ENCODE measurements at places on chromosomes 6 and 20.

- no peak for DNase-seq
These were observed 135.1 kb upstream of the CST7 start for GRCh38 chr20:24813936-24814335.

- no peak for DNase-seq
These were observed 34.7 kb downstream of the TAF4 start for GRCh38 chr20:62030834-62031434.

DNA sequence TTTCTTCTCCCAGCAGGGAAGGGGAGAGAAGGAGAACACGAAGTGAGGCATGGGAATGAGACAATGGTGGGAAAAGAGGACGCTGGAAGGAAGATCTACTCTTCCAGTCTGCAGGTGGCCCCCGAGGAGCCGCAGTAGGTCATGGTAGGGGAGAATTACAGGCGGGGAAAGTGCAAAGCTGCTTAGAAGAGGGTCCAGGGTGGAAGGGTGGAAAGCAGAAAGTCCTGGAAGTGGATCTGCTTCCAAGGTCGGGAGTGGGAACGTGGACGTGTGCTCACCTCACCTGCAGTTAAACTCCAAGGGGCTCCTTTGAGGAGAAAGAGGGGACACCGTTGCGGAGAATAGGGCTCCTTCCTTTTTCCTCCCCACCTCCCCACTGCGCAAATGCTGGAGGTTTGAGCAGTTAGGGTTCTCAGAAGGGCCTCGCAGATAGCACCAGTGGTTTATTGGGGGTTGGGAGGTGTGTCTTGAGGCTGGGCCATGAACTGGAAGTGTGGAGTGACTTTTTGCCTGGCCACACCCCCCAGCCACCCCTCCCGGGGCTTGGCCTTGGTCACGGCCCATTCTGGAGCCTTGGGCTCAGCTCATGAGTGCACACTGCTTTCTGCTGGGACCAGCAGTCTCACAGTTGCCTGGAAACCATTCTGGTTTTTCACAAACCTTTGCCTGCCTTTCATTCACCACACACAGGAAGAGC, 100.4 kb upstream of the MLN start:
- no peak for DNase-seq

DNA sequence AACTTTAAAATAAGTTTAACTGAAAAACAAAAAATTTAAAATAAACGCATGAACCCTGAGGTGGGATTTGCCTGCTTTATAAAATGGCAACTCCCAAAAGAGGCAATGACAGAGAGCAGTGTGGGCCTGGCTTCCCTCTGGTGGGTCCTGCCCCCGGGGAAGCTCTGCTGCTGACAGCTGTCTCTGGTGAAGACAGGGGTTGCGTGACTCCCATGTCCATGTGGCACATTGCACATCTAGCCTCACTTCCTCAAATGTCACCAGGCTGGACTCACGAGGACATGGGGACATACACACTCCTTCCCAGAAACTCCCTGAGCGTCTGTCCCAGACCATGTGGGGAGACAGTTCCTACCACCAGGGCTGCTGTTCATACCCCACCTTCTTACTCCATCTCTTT, 66.2 kb downstream of the ABHD12 start:
- no peak for DNase-seq

DNA sequence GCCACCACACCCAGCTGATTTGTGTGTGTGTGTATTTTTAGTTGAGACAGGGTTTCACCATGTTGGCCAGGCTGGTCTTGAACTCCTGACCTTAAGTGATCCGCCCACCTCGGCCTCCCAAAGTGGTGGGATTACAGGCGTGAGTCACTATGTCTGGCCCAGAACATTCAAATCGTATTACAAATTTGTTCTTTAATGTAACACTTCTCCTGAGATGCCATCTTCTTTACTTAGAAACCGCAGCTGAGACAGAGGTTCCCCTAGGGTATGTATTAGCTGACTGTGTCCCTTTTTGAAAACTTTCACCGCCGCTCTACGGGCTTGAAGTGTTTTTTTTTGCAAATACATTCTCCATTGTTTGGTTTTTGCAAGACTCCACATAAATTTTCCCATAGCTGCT, 62.6 kb downstream of the TOX2 start:
- no peak for DNase-seq

GRCh38 chr20:44805979-44806620, 4.2 kb downstream of the RIMS4 start:
- DNase-seq = no peak

DNA sequence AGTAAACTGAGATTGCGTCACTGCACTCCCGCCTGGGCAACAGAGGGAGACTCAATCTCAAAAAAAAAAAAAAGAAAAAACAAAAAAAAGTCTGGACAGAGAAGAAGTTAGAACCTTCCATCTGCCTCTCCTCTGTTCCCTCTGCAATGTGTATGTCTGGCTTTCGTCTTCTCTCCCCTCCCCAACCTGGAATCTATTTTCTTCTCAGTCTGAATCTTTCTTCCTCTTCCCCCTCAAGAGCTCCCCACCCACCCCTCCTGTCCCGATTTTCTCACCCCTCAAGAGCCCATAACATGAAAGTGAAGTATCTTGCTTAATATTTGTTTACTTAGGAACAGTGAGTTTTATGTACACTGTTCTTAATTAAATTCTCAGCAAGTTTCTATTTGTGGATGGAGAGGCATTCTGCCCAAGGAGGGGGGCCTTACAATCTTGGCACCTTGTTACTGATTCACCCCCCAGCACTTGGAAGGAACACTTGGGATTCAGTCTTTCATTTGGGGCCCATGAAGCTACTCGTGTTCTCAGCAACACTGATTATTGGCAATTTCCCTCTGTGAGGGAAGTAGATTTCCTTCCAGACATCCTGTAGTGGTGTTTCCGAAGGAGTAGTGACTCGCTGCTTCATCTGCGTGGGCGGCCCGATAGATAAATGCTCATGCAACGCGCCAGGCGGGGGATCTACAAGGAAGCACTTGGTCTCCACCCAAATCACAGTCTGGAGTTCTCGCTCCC, 69.3 kb upstream of the SRSF6 start:
- no peak for DNase-seq

- DNase-seq = no peak
These were observed 20.6 kb downstream of the MMP24OS start for GRCh38 chr20:35257175-35257909.

- DNase-seq = no peak
These were observed 93.2 kb downstream of the FOXA2 start for GRCh38 chr20:22491194-22491505.

DNA sequence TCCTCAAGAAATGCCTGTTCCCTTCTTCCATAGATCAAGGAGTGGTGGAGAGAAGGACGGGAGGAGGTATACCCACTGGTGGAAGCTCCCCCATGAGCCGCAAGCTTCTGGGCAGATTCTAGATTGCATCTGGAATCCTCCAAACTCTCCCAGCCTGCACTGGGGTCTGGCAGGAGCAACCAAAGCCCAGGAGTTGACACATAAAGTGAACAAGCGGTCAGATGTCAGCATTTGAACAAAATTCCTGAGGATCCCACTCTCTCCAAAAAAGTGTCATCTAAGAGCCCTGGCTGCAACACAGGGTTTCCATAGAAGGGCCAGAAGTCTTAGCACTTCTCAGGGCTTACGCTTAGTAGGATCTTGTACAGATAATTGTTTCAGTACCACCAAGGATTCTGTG, 88.2 kb downstream of the KCNB1 start:
- no peak for DNase-seq

DNA sequence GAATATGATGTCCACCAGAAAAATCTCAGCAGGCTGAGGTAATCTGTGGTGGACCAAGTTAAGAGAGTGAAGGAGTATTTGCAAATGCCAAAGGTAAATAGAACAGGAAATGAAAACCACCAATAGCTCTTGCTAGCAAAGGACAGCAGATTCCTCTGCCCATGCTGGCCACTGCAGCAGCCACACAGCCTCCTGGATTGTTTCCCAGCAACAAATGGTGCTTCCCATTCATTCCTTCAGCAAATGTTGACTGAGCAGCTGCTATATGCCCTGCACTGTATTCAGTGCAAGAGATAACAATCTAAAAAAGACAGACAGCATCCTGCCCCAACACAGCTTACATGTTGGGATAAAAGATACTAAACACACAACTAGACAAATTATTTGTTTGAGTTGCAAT, 11.0 kb downstream of the ROS1 start:
- DNase-seq = no peak

DNA sequence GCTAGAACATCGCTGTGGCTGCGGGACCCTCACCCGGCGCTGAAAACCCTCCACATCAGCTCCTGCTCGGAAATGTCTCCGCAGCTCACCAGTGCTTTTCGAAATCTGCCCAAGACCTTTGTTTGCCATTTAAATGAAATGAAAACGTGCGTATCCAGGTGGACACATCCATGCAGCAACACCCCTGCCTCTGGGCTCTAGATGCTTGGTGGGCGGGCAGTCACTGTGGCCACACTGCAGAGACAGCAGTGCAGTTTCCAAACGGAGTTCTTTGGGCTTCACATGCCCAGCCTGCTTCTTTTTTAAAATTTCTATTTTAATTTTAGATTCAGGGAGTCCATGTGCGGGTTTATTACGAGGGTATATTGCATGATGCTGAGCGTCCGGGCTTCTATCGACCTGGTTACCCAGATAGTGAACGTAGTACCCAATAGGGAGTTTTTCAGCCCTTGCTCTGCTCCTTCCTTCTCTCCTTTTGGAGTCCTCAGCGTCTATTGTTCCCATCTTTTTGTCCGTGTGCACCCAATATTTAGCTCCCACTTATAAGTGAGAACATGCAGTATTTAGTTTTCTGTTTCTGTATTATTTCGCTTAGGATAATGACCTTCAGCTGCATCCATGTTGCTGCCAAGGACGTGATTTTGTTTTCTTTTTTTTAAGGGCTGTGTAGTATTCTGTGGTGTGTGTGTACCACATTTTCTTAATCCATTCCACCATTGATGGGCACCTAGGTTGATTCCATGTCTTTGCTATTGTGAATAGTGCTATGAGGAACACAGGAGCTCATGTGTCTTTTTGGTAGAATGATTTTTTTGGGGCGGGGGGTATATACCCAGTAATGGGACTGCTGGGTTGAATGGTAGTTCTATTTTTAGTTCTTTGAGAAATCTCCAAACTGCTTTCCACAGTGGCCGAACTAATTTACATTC, 4.8 kb upstream of the TUBB2B start:
- DNase-seq = peak; percentile 22

DNA sequence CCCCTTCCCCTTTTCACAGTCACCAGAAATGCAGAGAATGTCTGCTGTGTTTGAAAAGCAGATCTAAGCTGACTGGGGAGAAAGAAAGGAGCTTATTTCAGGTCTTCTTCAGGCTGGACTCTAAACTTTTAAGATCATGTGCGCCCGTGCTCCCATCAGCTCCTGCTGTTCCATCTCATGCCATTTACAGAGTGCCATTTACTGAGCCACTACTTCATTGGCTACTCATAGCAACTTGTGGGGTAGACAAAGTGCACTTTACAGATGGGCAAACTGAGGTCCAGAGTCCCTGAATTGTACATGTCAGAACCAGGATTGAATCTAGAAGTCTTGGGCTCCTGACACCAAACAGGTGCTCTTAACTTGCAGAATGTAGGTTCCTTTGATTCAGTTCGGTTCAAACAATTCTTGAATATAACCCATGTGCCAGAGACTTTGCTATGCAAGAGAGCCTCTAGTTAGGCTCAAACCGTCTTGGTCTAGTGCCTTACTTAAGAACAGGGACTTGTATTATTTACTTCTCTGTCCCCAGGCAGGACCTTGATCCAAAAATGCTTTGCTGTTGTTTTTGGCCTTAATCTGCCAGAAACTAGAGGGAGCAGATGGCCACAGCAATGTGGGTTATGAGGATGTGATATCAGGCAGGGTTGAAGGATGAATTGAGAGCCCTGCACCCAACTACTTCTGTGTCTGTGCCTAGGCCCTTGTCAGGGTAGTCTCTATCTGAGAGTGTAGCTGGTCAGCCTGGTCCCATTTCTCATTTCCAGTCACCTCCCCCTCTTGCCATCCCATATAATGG, 56.4 kb downstream of the RALY start:
- no peak for DNase-seq

DNA sequence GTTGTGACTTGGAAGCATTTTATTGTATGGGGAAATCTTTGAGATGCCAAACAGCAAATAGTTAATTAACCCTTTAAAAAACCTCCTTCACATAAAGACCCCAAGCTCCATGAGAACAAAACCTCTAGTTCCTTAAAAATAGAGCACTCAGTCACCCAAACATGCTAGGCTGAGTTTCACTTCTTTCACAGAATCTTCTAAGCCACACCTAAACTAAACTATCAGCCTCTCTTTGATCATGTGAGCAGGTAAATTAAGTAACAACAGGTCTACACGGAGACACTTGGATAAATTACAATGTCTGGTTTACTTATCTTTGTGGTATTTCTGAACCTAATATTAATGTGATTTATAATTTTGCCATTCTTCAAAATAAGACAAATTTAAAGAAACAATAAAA, 205.2 kb upstream of the MARCKS start:
- DNase-seq = no peak

- DNase-seq = no peak
These were observed 52.0 kb downstream of the ECT2L start for GRCh38 chr6:138847884-138848283.

- DNase-seq = no peak
These were observed 32.9 kb downstream of the TRIM38 start for GRCh38 chr6:25995507-25995906.

DNA sequence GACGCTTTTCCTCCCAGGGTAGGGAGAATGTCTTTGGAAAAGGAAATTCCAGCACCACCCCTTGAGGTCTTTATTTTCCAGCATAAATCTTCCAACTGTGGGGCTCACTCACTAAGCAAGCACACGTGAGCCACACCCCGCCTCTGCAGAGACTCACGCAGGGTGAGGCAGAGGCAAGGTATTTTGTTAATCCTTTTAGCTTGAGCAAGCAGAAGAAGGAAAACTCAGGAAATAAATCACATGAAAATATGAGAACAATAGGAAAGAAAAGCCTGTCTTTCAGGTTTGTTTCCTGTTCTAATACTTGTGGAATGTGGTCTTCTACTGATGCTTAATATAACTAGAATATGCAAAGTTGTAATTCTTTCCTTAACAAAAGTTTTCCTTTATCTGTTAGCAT, 4.1 kb upstream of the PHACTR2 start:
- DNase-seq = no peak

- no peak for DNase-seq
These were observed 130.4 kb downstream of the OLIG3 start for GRCh38 chr6:137363805-137364138.

DNA sequence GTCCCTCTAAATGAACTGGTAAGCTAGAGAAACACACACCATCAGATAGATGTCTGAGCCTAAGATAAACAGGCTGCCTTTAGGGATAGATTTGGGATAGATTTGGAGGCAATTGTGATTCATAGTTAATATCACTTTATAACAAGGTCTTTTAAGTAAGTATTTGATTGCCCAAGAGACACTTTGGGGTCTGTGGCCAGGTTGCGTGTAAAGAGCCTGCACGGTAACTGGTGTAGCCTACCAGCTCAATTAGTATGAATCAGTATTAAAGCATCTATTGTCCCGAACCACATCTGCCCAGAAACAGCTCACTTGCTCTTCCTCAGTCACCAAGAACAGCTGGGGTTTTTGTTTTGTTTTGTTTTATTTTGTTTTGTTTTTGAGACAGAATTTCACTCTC, 193.3 kb downstream of the SASH1 start:
- DNase-seq = no peak

DNA sequence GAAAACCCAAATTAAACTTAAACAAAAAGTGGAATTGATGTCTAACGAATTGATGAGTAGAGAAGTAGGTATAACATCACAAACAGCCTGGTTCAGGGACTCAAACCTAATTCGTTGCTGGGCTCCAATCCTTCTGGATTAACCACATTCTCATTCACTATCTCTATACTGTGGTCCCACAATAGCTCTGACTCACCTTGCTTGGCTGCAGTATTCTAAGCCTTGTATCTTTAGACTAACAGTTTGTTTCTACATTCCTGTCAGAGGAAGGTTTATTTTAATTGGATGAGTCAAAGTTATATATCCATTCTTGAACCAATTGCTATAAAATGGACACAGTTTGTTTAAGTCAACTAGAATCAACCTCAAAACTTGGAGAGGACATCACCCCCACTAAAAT, 530.5 kb upstream of the PTCHD4 start:
- no peak for DNase-seq

Data from NCI-H2171 (cell line).